ENCODE measurements at places on chromosomes 6 and 20.

DNA sequence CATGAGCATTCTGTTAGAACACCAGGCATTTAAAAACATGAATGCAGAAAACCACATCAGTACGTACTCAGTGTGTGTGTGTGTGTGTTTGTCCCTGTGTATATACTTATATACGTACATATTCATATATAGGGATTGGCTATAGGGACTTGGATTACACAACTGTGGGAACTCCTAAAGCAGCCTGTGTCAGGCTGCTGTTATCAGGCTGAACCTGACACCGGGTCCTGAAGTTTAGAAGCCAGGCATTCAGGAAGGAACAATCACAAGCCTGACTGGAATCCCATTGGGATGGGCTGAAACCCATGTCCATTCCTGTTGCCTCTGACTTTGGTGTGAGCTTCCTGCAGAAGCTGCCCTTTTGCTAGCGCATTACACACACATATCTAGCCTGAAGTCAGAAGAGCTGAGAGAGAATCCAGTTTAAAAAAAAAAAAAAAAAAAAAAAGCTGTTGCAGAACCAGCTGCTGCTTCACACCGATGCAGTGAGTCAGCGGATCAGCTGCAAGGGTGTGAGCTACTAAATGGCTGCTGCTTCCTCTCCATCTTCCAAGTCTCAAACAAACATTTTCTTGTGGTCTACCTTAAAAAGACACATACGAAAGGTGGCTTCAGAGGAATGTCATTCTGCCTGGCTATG, 348.1 kb downstream of the THBS2 start:
- no peak for DNase-seq

GRCh38 chr6:91653076-91653723, 1066.3 kb upstream of the MAP3K7 start:
- no peak for DNase-seq

GRCh38 chr6:123009059-123009458, 13.0 kb downstream of the CLVS2 start:
- DNase-seq = no peak

GRCh38 chr6:2387445-2387844, 142.0 kb upstream of the GMDS start:
- no peak for DNase-seq

DNA sequence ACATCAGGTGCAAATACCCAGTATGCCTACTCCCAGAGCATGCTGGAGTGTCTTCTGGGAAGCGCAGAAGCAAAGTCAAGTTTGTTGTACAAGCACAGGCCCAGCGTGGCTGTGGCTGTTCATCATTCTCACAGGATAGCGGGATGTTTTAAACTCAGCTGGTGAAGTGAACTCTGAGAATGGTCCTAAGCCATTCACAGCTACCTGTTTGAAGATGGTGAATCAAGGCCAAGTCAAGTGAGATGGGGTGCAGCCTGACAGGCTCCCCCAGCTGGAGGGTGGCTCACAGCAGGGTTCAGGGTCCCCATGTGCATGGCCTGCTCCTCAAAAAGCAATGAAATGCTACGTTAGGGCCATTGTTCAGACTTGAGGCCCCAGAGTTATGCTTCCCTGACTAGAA, 304.7 kb upstream of the FOXQ1 start:
- DNase-seq = no peak

- DNase-seq = no peak
Measured at GRCh38 chr6:133306931-133307330, 65.8 kb downstream of the EYA4 start.

DNA sequence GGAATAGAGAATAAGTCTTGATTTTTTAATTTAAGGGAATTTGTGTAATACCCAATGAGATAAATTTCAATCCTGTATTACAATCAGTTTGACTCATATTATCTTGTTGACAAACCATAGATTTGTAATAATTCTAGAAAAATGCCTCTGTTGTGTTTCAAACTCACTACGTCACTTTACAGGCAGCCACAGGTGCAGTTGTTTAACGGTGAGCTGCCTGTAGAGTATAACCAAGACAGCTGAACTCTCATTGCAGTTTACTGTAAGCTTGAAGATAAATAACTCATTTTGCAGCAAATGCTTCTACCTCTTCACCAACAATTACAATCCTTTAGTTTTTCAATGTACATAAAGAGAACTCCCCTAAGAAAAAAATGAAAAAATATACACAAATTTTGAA, 114.3 kb downstream of the PRKN start:
- no peak for DNase-seq

- no peak for DNase-seq
Measured at GRCh38 chr20:62642666-62643520, 590 bp downstream of the SLCO4A1 start.

- DNase-seq = no peak
Measured at GRCh38 chr6:43954311-43955131, 172.7 kb downstream of the MRPL14 start.

- no peak for DNase-seq
Measured at GRCh38 chr20:62695448-62696414, 12.9 kb upstream of the NTSR1 start.

- DNase-seq = no peak
Measured at GRCh38 chr6:160272707-160273106, 14.1 kb upstream of the SLC22A2 start.

DNA sequence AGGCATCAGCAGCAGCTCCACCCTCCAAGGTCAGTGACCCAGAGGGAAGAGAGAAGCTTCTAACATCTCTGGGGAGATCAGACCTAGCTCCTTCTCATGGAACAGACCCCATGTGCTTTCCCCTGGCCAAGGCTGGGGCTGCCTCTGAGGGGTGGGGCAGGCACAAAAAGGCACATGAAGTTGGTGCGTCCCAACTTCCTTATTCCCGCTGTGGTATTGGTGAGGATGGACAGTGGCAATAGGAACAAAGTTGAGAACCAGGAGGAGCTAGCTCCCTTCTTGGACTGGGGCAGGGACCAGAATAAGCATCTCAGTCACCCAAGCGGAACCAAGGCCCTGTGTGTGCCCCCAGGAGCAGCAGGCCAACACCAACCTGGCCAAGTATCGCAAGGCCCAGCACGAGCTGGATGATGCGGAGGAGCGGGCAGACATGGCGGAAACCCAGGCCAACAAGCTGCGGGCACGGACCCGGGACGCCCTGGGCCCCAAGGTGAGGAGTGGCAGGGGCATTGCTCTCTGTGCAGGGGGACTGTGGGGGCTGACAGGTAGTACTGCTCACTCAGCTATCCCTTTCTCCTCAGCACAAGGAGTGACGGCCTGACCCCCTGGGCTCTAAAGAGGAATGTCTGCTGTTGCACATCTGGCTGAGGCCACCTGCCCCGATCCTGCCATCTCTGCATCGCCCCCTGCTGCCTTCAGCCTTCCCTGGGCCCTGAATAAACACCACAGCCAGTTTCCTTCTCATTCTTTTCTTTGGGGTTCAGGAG, 46.1 kb downstream of the MYH7B start:
- DNase-seq = no peak

GRCh38 chr20:38156888-38157634, 8.0 kb downstream of the TGM2 start:
- no peak for DNase-seq

DNA sequence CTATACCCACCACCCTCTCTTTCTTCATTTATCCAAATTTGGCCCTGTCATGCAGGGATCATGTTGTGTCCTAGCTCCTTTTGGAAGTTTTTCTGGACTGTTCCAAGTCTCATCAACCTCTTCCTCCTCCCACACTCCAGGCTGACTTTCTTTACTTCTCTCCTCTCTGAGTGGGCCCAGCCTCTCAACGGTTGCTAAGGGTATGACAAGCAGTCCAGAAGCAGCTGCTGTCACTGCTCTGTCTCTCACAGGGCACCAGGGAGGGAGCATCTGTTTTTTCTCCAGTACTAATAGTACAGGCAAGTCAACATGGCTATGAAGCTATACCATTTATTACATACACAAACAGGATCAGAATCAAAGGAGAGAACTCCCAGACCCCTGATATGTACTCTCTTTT, 8.2 kb downstream of the NT5DC1 start:
- no peak for DNase-seq

GRCh38 chr20:57383447-57384347, 7.5 kb upstream of the RBM38 start:
- DNase-seq = no peak

DNA sequence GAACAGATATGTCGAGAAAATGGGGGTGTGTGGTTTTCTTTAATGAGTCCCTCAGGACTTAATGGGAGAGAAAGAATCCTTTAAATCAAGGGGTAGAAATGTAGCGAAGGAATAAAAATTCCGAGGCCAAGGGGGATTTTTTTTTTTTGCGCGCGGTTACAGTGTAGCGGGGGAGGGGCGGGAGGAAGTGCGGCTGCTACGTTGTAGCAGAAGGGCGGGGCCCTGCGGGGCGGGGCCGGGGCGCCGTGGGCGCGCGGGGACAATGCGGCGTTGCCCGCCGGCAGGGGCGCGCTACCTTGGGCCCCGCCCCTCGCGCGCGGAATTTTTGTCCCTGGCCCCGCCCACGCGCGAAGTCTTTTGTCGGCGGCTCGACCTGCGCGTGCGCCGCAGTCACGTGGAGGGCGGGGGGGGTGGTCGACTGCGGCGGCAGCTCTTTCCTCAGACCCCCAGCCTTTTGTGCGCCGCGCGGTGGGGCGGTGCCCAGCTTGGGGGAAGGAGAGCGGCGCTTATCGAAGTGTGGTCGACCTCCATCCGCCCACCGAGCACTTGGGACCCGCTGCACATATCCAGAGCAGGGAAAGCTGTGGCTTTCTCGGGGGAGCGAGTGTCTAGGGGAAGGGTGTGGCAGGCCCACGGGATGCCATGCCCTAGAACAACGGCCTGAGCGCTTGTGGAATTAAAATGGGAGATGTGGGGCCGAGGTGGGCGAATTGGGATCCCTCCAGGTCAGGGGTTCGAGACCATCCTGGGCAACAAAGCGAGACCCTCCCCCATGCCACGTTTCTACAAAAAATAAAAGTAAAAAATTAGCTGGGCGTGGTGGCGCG, 1.3 kb downstream of the TUBB start:
- peak; percentile 98 for DNase-seq

GRCh38 chr6:149558029-149558428, 8.1 kb upstream of the GINM1 start:
- DNase-seq = no peak

DNA sequence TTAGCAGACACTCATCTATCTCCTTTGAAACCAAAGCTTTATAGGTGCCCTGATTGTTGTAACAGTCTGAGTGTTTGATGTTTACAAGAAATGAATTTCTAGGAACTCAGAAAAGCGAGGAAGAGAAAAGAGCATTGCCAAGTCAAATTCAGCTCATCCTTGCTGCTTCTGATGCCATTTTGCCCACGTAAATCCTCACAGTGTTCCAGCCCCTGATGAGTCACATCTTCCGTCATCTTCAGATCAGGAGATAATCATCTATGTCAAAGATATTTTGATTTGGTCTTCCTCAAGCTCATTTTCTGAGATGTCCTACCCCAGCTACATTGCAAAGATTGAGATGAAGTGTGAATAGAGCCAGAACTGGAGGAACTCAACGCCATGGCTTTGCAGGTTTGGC, 426.2 kb downstream of the BMP2 start:
- no peak for DNase-seq

GRCh38 chr20:56373942-56374341, 15.2 kb downstream of the FAM210B start:
- no peak for DNase-seq

DNA sequence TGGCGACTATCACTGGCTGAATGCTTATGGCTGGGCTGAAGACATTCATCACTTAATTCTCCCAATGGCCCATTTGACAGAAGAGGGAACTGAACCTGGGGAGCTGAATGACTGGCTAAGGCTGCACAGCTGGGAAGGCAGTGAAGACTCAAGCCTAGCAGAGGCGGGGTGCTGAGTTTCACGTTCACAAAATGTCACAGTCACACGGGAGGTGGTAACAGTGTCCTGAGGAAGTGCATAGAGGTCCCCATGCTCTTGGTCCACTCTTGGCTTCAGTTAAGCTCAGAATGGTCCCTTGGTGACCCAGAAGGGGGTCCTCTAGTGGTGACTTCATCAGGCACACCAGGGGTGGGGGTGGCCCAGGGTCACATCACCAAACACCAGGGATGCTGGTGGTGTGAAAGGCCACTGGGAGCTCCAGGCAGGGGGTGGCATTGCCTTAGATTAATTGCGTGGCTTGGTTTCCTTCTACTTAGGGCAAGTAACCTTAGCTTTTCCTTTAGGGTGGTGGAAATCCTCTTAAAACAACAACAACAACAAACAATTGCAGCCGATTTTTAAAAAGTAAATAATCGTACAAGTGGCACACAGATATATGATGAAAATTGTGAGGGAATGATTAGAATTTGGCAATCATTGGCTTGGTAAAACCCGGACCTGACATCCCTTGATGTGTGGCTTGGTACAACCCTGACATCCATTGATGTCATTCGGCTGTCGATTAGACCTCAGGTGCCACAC, 45.0 kb downstream of the SULF2 start:
- DNase-seq = no peak

GRCh38 chr6:33430991-33431879, 11.4 kb downstream of the SYNGAP1 start:
- peak; percentile 58 for DNase-seq

- DNase-seq = no peak
Measured at GRCh38 chr6:167328086-167328485, 3.2 kb downstream of the TTLL2 start.

DNA sequence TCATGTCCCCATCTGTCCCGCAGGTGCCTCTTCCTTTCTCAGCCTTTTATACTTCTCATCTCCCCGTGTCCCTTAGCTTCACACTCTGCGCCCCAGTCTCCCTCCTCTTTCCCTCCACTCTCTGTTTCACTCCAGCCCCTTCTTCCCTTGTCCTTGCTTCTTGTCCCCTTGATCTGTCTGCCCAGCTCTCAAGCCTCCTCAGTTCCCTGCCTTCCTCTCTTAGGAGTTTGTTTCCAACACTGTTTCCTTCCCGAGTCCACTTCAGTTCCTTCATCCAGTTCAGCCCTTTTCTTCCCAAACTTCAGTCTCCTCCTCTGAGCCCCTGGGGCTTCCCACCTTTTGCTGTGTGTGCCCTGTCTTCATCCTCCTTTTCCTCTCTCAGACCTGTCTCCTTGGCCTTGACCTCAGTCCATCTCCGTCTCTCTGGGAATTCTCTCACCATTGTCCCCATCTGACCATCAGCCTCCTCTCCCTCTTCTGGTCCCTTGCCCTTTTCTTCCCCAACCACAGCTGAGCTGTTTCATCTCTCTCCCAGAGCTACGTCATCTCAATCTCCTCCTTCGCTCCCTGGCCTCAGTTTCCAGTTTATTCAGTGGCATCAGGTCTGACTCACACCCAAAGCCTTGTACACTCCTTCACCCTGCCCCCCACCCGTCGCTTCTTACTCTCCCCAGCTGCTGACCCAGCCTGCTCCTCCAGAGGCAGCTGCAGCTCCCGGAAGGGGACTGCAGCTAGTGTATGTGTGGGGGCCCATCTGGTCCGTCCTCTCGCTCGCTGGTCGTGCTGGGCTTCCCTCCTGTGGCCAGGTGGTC, 2.7 kb upstream of the DDR1 start:
- no peak for DNase-seq

All from stimulated activated CD4-positive, alpha-beta T cell treated with anti-CD3 and anti-CD28 coated beads, TNF-alpha, amount 100 ng/mL, for 1 hour (primary cell).